ENCODE measurements at places on chromosomes 7 and 10.

DNA sequence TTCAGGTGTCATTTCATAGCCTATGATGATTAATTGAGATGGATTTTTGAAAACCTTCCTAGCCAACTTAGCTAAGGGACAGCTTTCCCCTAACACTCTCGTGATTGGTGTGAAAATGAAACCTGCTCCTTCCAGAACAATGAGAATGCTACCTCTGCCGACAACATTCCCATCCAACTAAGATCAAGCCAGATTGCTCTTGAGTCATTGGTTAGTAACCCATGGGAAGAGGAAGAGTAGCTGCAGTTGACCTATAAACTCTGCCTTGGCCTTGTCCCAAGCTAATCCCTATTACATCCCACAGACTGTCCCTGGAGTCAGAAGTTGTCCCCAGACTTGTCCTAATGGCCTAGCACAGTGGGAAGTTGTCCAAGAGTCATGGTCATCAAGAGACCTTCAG lies 80.5 kb upstream of the SVIL start:
- DNase-seq, result no peak

DNA sequence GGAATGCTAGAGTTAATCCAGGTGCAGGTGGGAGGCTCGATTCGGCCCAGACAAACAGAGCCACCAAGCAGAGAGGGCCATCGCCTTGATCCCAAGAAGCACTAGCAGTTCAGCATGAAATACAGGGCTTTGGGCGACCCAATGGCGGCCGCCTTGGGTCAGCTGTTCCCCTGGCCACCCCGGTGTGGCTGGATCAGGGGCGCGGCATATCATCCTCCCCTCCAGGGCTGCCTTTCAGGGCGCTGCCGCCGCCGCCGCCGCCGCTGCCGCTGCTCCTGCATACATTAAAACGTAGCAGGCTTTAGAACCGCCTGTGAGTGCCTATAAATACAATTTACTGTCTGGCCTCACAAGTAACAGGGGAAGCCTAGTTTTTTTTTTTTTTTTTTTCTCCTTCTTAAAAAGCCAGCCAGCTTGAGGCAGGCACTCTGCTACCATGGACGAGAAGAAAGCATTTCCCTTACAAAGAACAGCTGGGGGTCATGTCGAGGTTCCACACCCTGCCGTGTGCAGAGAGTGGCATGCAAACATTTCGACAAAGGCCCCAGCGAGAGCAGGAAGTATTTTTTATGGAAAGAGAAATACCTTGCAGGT lies 57.7 kb upstream of the EFCAB10 start:
- DNase-seq, result no peak

- DNase-seq, result no peak
Measured at GRCh38 chr7:21106296-21106732, 319.6 kb upstream of the SP8 start.

- DNase-seq, result no peak
Measured at GRCh38 chr7:107594961-107595737, 15.1 kb downstream of the BCAP29 start.

DNA sequence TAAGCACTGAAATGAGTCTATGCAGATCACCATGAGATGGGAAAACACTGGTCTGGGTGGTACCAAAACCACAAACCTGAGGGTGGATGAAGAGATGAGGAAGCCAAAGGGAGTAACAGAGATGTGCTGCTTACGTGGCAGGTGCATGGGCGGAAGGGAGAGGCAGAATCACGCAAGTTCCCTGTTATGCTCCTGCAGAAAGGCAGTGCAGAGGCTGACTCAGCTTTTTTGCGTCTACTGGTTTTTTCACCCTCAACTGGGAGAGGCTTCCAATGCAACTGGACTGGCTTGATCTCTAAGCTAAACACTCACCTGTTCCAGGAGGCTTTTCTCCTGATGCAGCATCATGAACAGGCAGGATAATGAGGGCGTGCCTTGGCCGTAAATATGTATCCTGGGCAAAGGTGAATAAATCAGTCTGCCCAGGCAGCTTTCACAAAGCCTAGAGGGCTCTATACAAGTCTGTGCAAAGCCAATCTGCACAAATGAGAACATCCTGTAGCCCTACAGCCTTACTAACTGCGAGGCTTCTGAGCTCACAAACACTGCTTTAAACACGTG lies 95.4 kb upstream of the AFAP1L2 start:
- DNase-seq, result no peak

GRCh38 chr7:156419782-156420181 lies 220.8 kb upstream of the RNF32 start:
- DNase-seq, result no peak

DNA sequence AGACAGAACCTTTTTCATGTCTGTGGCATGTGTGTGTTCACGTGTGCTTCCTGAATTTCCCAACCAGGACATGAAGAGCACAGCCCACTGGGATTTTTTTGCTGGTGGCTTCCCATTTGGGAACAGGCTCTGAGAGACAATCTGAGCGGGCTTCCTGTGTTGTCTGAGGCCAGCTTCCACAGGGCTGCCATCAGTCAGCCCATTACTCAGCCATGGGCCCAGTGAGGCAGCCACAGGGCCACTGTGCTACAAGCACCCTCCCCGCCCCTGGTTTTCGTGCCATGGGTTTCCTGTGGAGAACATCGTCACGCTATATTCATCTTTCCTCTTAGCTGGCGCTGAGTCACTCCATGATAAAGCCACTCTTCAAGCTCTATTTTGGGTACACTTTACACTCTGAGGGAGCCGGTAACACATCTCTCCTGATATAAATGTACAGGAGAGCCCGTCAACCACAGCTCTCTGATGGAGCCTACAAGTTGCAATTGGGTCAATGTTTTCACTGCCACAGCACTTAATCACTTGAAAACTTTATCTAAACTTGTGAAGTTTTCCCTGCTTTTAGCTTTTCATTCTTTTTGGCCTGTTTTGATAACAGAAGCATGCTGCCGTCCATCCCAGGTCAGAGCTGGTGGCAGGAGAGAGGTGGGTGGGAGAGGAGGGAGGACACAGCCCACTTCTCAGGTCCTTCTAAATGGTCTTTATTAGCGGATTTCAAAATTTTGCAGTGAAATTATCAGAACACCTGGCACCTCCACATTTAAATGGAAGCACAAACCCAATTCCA lies 96.9 kb downstream of the HIPK2 start:
- DNase-seq, result no peak

DNA sequence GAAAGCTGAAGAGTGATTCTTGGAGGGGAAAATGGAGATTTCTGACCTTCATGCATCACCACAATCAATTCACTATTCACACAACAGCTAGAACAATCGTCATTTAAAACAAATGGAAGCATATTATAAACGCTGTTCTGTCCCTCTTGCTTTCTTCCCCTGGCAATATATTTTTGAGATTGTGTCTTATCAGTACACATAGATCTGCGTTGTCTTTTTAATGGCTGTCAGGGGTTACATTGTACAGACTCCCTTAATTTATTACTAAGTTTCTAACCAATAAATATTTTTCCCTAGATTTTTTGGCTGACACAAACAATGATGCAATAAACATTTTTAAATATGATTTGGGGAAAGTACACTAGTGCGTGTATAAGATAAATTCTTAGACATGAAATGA lies 1115.7 kb upstream of the C7orf33 start:
- DNase-seq, result no peak

- DNase-seq, result no peak
Measured at GRCh38 chr10:12750526-12751201, 250.8 kb downstream of the CCDC3 start.

GRCh38 chr10:5533098-5533731 lies 8.5 kb downstream of the CALML3 start:
- DNase-seq, result peak; percentile 55

GRCh38 chr10:117399341-117400196 lies 24.3 kb upstream of the PDZD8 start:
- DNase-seq, result no peak

DNA sequence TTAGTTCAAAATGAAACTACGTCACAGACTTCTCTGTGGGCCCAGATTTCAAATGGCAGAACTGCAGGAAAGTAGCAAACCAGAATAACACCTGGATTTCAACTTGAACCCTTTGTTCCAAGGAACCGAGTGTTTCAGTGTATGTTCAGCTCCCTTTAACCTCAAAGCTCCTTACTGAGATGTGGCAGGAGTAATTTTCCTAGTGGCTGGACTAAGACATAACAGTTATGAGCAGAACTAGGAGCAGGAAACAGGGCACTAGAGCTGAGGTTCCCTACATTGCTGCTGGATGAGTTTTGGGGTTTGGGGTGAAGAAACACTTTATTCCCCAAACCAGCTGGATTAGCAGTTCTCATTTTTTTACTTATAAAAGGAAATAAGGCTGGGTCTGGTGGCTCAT lies 50.1 kb downstream of the NSUN6 start:
- DNase-seq, result peak; percentile 6

DNA sequence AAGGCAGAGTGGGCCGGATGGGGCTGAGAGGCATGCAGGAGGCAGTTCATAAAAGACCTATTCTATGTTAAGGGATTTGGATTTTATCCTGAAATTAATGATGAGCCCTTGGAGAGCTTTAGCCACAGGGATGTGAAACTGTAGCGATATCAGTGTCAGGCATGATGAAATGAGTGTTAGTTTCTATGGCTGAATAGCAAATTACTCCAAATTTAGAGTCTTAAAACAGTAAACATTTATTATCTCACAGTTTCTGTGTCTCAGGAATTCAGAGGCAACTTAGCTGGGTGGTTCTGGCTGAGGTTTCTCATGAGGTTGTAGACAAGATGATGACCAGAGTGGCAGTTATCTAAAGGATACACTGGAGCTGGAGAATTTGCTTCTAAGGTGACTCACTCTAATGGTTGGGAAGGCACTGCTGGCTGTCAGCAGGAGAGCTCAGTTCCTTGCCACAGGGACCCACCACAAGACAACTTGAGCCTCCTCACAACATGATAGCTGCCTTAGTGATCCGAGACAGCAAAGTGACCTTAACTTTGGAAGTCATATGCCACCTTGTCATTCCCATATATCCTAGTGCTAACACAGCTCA lies 36.7 kb upstream of the SFTPD start:
- no peak for DNase-seq

DNA sequence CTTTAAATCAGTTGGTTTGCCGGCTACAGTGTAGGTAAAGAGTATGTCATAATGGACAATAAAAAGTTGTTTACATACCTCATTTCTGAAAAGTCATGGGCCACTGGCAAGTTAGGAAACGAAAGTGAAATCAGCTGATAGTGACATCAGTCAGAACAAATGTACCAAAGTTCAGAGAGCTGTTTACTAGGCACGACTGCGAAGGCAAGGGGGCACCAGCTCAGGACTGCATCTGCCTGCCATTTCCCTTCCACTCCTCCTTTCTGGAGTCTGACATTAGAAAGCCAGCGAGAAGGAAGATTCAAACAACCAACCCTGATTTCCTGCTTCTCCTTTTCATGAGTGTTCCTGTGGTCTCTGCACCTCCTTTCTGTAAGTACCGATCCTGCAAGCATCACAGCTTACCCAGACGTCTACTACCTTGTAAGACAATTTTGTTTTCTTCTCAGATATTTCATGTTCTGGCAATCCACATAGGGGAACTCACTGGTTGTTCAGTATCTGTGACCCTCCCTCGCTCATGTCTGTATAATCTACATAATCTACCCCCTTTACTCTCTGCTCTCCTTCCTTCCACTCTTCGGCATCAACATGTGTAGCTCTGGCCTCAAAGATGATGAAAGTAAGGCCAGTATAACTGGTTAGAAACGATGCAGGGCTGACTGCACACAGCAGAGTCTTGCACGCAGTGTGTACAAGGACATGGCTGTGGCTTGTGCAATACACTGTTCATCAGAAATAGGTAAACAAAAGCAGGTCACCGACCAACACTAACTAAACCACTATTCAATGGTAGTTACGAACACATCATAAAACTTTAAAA lies at the start of gene TMEM140:
TSS of gene TMEM140 (plus strand) at position 174 of the 823 bp plus-strand sequence. CDS start 16,370 bp downstream, outside the sequence.
- no peak for DNase-seq

DNA sequence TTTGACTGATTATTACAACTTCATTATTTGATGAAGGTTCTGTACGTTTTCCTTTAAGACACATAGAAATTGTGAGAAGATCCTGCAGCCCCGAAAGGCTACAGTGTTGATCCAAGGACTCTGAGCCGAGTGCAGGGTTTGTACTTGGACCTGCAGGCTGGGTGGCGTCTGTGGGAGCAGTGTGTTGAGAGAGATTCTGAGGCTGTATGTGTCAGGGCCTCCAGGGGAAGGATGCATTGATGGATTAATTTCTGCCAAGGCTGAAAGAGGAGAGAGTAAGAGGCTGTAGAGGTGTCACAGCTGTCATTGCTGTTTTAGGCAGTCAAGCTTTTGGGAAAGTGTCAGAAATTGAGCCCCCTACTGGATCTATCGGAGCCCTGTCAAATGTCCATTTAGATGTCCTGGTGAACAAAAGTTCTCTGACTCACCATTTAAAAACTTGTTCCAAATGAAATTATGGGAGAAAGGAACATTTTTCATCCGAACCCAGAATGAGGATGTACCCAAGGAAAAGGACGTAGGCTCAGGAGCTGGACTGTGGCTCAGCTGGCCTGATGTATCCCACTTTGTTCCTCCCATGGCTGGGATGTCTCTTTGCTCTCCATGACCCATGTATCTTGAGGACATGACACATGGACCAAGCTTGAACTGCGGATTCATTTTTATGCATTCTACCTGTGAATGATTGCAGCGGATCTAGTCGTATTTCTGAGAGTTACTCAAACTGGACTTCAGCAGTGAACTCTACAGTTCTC lies 102.2 kb downstream of the TCF7L2 start:
- DNase-seq, result no peak

DNA sequence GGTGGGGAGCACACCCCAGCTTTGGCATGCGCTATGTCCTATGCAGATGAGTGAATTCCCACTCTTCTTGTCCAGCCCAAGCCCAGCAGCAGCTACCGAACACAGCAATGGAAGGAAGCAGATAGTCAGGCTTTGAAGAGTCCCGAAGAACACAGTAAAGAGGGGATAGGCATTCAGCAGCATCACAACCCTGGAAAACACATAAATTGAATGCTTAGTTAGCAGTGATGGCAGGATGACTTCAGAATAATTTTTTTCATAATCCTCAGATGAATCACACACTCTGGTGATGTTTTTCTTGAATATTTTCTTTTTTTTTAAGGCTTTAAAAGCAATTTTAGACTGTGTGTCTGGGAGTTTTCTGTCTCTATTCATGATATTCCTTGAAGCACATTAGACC lies 95.8 kb downstream of the CFAP58 start:
- no peak for DNase-seq

GRCh38 chr10:4109469-4109868 lies 324.5 kb upstream of the KLF6 start:
- DNase-seq, result no peak

- DNase-seq, result no peak
Measured at GRCh38 chr7:64113981-64114380, 68.7 kb downstream of the ZNF727 start.

DNA sequence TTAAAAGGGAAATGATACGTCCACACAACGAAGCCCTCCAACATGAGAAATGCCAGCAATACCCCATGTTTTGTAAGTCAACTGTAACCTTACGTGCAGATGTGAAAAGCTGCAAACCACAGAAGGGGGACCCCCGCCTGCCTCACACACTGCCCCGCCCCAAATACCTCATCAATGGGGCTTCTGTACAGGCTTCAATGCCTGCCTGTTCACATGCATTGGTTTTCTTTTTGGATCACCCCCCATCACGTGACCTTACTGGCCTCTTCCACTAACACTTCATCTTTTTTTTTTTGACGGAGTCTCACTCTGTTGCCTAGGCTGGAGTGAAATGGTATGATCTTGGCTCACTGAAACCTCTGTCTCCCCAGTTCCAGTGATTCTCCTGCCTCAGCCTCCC lies 224.0 kb downstream of the TNS3 start:
- no peak for DNase-seq

Measured in hindlimb muscle (tissue), 1 donor.